CD4-positive, alpha-beta memory T cell (primary cell): ENCODE measurements at places on chromosomes 11 and 22. TPM values are rescaled to one million over a fixed set of nuclear protein-coding genes. Genes with fewer than 3 reads are reported as not detected.

GRCh38 chr11:94851864-94852636 lies 83.9 kb downstream of the AMOTL1 start:
- DNase-seq, result no peak
- H3K4me3 ChIP-seq, result no peak overlapping the region
- no peaks in the 10 kb centered on the region for H3K36me3 ChIP-seq
- no peaks in the 10 kb centered on the region for H3K27me3 ChIP-seq
- no peak overlapping the region for H3K27ac ChIP-seq

Gene GRK3
- total RNA-seq, result 3.2 TPM

GRCh38 chr11:114152162-114152561 lies 92.7 kb downstream of the ZBTB16 start:
- no peaks in the 10 kb centered on the region for H3K27me3 ChIP-seq
- peaks cover 13% of the 10 kb centered on the region for H3K4me1 ChIP-seq
- no peaks in the 10 kb centered on the region for H3K36me3 ChIP-seq
- no peak overlapping the region for H3K27ac ChIP-seq

DNA sequence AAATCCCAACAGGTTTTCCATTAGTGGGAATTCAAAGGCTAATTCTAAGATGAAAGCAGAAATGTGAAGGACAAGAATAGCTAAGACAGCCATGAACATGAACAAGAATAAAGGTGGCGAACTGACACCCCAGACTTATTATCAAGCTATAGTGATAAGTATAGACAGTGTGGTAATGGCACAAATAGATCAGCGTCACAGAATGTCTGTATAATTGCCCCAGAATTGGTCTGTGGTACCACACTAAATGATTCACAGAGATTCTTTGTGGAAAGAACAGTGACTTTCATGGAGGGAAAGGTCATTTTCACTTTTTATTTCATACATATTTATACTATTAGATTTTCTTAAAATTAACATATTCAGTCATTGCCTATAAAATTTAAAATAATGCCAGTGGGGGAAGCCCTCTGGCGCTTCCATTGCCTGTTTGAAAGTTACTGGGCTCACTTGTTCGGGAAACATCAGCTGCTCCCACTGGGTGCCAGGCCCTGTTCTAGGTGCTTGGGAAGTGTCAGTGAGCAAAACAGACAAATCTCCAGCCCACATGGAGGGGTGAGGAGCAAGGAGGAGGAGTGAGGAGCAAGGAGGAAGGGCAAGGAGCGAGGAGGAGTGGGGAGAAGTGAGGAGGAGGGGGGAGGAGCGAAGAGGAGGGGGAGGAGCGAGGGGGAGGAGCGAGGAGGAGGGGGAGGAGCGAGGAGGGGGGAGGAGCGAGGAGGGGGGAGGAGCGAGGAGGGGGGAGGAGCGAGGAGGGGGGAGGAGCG lies 11.3 kb upstream of the NLRP6 start:
- H3K36me3 ChIP-seq, result no peaks in the 10 kb centered on the region
- H3K27me3 ChIP-seq, result no peaks in the 10 kb centered on the region
- peaks cover 25% of the 10 kb centered on the region for H3K4me1 ChIP-seq
- H3K4me3 ChIP-seq, result no peak overlapping the region
- no peak for DNase-seq
- H3K27ac ChIP-seq, result peak overlapping the region; percentile 21

Gene OR5P2
- total RNA-seq, result not detected

DNA sequence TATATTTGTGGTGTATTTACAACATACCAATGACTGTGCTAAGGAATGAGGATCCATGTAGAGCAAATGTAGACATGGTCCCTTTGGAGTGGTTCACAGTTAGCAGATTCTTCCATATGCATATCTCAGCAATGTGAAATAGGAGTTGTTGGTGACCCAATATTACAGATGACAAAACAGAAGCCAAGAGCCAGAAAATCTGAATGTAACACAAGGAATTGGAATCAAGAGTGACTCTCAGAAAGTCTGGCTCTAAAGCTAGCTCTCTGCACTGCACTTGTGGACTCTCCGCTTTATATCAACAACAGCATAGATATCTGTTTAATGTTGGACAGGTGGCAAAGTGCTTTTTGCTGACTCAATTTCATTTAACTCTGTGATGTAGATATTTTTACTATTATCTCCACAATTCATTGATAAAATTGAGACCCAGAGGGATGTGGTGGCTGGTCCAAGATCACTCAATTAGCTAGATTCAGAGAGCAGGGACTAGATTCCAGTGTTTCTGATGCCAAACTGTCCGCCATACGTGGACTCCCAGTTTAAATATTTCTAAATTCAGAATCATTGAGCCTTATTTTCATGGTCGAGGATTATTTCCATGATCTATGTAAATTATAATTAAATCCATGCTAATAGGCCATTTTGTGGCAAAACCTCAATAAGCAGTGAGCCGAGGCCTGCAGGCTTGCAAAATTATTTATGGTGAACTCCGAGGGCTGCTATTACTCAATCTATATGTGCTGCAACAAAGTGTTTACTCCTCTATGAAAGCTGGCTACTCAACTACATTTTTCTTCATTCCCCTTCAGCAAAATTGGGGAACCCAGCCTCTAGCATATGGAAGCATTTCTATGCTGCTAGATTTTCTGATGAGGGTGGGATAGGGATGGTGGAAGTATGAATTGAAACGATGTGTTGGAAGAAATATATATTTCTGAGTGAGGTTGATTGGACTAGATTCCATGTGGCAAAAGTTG lies 21.1 kb upstream of the TENM4 start:
- no peaks in the 10 kb centered on the region for H3K27me3 ChIP-seq
- H3K4me1 ChIP-seq, result no peaks in the 10 kb centered on the region
- no peak for DNase-seq

Gene CHRDL2
- not detected for total RNA-seq

GRCh38 chr11:2137202-2138067 lies 1.8 kb downstream of the IGF2 start:
- H3K36me3 ChIP-seq, result no peaks in the 10 kb centered on the region
- peaks cover 14% of the 10 kb centered on the region for H3K4me1 ChIP-seq
- no peak overlapping the region for H3K27ac ChIP-seq
- no peak for DNase-seq

- no peaks in the 10 kb centered on the region for H3K36me3 ChIP-seq
- no peaks in the 10 kb centered on the region for H3K27me3 ChIP-seq
- no peak overlapping the region for H3K27ac ChIP-seq
- H3K4me3 ChIP-seq, result no peak overlapping the region
These were observed 1.5 kb upstream of the OR6X1 start for GRCh38 chr11:123755813-123756212.

- no peak for DNase-seq
- no peak overlapping the region for H3K27ac ChIP-seq
- H3K27me3 ChIP-seq, result no peaks in the 10 kb centered on the region
- no peaks in the 10 kb centered on the region for H3K36me3 ChIP-seq
- H3K4me3 ChIP-seq, result no peak overlapping the region
These were observed 169.6 kb downstream of the ETS1 start for GRCh38 chr11:128417607-128418324.

Gene NEAT1
- total RNA-seq, result 685 TPM

- no peaks in the 10 kb centered on the region for H3K36me3 ChIP-seq
- H3K4me3 ChIP-seq, result no peak overlapping the region
- H3K27ac ChIP-seq, result no peak overlapping the region
- DNase-seq, result no peak
- no peaks in the 10 kb centered on the region for H3K4me1 ChIP-seq
These were observed 30.1 kb upstream of the CSNK1E start for GRCh38 chr22:38347181-38347943.

Gene PRODH
- 0.22 TPM for total RNA-seq

GRCh38 chr11:67053896-67054329 lies 2.7 kb upstream of the RHOD start:
- no peaks in the 10 kb centered on the region for H3K27me3 ChIP-seq
- no peak for DNase-seq
- no peak overlapping the region for H3K27ac ChIP-seq

DNA sequence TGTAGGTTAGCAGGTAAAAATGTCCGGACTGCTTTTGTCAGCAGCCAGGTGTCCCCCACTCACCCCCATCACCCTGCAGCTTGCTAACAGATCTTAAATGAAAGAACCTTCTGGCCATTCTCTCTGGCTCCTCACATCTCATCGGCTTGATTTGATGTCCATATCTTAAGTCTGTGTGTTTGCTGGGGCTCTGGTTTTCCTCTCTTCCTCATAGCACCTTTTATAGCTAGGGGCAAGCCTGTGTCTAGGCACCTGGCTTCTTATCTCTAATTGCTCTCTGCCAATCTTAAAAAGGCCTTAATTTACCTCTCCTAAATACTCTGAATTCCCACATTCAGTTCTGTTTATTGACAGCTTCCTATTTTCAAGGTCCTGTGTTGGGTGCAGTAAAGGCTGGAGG lies 72.0 kb downstream of the ARHGAP42 start:
- no peak overlapping the region for H3K27ac ChIP-seq
- no peaks in the 10 kb centered on the region for H3K4me1 ChIP-seq
- no peak for DNase-seq
- no peaks in the 10 kb centered on the region for H3K27me3 ChIP-seq
- no peak overlapping the region for H3K4me3 ChIP-seq
- no peaks in the 10 kb centered on the region for H3K36me3 ChIP-seq

Gene IFITM10
- 1.6 TPM for total RNA-seq

DNA sequence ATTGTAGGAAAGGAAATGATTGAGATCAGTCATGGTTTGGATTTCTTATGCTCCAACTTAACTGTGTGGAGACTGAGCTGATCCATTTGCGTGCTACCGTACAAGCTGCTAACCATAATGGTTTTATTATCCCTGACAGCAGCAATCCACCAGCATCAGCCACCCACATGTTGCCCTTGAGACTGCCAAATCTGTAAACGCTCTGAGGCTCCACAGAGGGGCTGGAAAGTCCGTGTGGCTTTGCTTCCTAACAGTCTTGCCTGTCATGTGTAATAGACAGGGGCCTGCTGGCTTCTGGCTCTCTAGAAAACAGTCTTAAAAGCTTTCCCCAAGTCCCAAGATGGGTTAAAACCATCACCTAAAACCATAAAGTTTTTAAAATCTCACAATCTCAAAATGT lies 30.1 kb downstream of the ATG16L2 start:
- no peaks in the 10 kb centered on the region for H3K4me1 ChIP-seq
- no peak for DNase-seq
- H3K27me3 ChIP-seq, result no peaks in the 10 kb centered on the region
- H3K4me3 ChIP-seq, result no peak overlapping the region
- H3K27ac ChIP-seq, result no peak overlapping the region
- peaks cover 34% of the 10 kb centered on the region for H3K36me3 ChIP-seq

Gene SCUBE2
- not detected for total RNA-seq

DNA sequence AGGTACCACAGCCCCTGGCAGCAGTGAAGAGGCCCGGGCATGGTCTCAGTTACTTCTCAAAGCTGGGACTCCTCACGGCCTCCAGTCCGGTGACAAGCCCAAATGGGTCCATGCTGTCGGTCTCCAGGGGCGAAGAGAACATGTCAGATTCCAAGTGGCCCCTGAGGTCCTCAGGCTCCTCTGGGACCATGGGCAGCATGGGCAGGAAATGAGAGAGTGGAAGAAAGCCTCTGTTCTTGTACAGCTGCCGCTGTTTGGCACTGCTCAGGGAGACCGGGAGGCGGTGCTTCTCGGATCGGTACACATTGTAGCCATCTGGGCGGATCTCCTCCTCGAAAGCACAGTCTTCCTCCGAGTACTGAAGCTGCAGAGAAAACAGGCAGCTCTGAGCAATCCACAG lies 4.6 kb downstream of the FGF19 start:
- peaks cover 16% of the 10 kb centered on the region for H3K27me3 ChIP-seq
- no peak overlapping the region for H3K4me3 ChIP-seq
- H3K36me3 ChIP-seq, result no peaks in the 10 kb centered on the region
- no peaks in the 10 kb centered on the region for H3K4me1 ChIP-seq
- no peak for DNase-seq

DNA sequence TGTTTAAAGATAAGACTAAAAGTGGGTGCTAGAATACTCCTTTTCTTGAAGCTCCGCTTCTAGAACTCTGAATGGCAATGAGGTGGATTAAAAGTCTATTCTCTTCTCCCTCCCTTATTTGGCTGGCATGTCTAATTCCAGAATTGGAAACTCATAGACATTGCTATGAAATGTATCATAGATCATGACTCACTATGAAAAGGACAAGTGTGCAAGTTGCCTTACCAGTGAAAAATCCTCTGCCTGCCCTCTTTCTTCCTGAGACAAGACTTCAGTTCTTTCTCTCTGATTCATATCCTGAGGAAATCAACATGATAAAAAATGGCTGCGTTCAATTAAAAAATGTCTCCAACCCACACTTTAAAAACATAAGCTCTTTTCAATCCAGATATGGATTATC lies 73.2 kb upstream of the BLID start:
- no peak overlapping the region for H3K27ac ChIP-seq
- H3K27me3 ChIP-seq, result no peaks in the 10 kb centered on the region
- DNase-seq, result no peak

- no peak overlapping the region for H3K4me3 ChIP-seq
- no peak overlapping the region for H3K27ac ChIP-seq
- no peaks in the 10 kb centered on the region for H3K36me3 ChIP-seq
- no peaks in the 10 kb centered on the region for H3K27me3 ChIP-seq
These were observed 37.8 kb downstream of the SLC5A1 start for GRCh38 chr22:32080904-32081303.

Gene KRTAP5-7
- total RNA-seq, result not detected

DNA sequence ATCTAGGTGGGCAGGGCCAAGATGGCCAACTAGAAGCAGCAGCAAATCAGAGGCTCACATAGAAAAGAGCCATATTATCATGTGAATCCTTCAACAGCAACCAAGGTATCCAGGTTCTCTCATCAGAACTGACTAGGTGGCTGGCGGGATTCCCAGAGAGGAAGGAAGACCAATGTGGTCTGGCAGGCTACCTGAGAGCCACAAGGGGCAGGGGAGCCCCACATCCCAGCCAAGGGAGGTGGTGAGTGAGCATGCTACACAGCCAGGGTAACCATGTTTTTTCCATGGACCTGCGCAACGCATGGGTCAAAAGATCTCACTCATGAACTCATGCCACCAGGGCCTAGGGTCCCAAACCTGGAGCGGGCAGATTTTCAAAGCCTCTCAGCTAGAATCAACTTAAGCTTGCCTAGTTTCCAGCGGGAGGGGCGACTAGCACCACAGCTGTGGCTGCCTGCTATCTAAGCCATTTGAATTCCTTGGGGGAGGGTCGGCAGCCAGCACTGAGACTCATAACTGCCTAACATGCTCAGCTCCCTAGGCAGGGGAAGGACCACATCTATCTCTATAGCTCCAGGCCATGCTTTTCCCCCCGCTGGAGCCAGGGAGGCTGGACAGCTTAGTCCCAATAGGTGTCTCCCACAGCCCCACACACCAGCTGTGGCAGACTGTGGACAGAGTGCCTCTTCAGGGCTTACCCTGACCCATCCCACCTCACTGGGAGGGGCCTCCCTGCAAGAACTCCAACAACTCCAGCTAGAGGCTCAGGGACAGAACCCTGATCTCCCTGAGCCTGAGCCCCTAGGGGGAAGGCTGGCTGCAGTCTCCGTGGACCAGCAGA lies 28.7 kb upstream of the CASP12 start:
- H3K4me1 ChIP-seq, result no peaks in the 10 kb centered on the region
- H3K4me3 ChIP-seq, result no peak overlapping the region
- no peaks in the 10 kb centered on the region for H3K36me3 ChIP-seq
- no peak overlapping the region for H3K27ac ChIP-seq
- DNase-seq, result no peak
- H3K27me3 ChIP-seq, result no peaks in the 10 kb centered on the region

GRCh38 chr11:102727890-102728289 lies 3.1 kb upstream of the MMP8 start:
- H3K4me3 ChIP-seq, result no peak overlapping the region
- H3K27ac ChIP-seq, result no peak overlapping the region
- H3K4me1 ChIP-seq, result no peaks in the 10 kb centered on the region
- no peaks in the 10 kb centered on the region for H3K36me3 ChIP-seq
